B cell (primary cell): ENCODE measurements at places on chromosomes 5 and 9. TPM values are rescaled to one million over a fixed set of nuclear protein-coding genes. Genes with fewer than 3 reads are reported as not detected.
A peak's percentile ranks its signal among the peaks of the same experiment; 100 is the strongest.

DNA sequence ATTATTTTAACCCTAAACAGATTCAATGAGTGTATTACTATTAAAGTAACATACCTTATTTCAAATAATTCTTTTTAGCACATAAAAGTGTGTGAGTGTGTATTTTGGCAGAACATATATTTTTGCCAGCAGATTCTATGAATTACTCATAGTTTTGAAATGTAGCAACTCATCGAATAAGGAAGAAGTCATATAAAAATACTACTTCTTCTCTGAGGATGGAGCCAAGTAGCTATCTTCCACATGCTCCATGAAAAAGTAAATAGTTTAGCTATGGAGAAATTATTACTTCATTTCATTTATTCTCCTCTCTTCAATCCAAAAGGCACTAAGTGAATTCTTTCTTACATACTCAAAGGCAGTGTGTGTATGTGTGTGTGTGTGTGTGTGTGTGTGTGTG, 1090.4 kb upstream of the CDH6 start:
- no peak for DNase-seq

DNA sequence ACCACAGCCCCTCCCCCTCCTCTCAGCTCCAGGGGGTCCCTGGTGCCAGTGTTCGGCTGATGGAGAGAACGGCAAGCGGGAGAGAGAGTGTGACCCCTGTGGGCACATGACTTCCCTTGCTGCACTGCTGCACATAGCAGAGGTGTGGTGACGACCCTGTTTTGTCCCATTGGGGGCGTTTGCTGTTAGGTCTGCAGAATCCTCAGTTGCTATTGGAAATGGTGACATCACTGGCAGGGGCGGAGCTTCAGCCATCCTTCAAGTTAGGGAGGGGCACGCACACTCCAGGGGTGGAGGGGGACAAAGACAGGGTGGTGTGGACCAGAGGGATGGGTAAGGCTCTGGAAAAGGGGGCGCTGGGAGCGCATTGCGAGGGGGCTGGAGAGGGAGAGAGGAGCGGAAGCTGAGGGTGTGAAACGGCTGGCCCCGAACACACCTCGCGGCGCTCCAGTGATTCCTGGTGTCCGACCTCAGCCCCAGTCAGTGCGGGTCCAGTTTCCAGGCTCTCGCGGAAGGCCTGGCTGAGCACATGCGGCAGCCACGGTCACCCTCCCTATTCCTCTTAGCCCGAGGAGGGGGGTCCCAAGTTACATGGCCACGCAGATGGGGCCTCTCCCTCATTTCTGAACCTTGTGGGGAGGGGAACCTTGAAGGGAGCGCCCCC, 764 bp upstream of the GRIN1 start:
- DNase-seq = peak; percentile 23

GRCh38 chr9:113541019-113541900, 77.7 kb downstream of the RGS3 start:
- no peak for DNase-seq

GRCh38 chr9:114272739-114273431, 50.0 kb upstream of the ORM1 start:
- no peak for DNase-seq

- no peak for DNase-seq
Measured at GRCh38 chr9:112764837-112765236, 14.3 kb downstream of the SNX30 start.

WDR38 gene
- total RNA-seq = not detected in 2 replicates

PCDHGA4 gene
- total RNA-seq = 1.1 TPM in 2 replicates

AJM1 gene
- 2.3 and 2.9 TPM in 2 replicates for total RNA-seq

SIL1 gene
- 17.9 and 19.8 TPM in 2 replicates for total RNA-seq

IFNA21 gene
- not detected in 2 replicates for total RNA-seq
